ENCODE measurements at places on chromosomes 5 and 9. TPM values are rescaled to one million over a fixed set of nuclear protein-coding genes. Genes with fewer than 3 reads are reported as not detected.

Gene TMEM232
- 1.6 TPM for total RNA-seq

Gene RGS3
- 48.0 TPM for total RNA-seq

Gene TMEM167A
- total RNA-seq: 44.9 TPM

Gene PFN3
- not detected for total RNA-seq

Gene ITK
- total RNA-seq: under 0.01 TPM

All from skeletal muscle tissue (tissue), 5 donors.